ENCODE measurements at places on chromosomes 16 and 17.

DNA sequence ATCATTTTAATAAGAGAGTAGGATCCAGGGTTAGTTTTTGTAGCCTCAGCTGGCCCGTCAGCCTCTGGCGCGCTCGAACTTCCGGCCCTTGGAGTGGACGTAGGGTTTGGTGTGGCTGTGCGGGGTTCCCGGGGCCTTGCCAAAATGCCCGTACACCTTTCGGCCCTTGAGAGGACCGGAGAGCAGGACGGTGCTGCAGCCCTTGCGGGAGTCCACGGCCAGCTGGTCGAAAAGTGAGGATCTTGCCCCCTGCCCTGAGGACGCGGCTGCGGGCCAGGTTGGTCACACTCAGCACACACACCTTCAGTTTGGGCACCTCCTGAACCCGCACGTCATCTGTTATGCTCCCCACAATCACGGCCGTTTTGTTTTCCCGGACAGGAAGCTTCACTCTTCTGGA is 42.2 kb upstream of the CNTNAP4 start:
- DNase-seq, result no peak

DNA sequence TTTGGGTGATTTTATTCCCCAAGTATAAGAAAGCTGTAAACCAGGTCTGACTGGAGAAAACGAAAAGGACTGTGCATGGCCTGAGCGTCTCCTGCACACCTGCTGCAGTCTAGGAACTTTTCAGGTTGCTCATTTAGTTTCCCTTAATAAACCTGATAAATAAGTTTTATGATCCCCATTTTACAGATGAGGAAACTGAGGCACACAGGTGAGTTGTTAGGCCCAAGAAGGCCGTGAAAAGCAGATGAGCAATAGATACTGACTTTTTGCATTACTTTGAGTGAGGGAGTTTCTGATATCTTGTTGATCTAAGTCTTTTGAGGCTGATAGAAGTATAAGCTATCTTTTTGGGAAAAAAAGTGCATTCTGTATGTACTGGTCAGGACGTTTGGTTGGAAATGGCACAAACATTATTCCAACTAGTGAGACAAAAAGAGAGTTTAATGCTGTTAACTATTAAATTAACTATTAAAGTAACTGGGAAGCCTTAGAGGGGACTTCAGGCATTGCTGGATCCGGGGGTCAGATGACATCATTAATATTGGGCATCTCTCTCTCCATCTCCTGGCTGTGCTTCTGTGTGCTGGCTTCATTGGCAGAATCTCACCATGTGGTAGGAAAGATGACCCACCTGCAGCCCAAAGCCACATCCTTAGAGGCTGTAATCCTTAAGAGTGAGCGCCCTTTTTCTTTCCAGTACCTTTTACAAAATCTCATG is 163.4 kb downstream of the CMIP start:
- DNase-seq, result no peak

DNA sequence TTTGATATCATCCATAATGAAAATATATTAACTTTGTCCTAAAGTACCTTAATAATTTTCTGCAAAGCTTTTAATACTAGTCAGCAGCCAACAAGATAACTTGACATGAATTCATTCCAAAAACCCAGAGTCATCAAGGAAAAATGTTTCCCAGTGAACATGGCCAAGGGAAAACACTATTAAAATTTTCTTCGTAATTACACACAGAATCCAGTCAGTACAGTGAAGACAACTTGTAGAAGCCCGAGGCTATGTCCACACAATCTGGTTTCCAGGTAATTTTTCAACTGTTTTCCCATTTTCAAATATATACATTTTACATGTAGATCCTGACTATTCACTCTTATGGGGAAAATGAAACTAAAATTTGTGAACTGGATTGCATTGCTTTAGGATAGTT is 600.9 kb downstream of the CDH8 start:
- no peak for DNase-seq

DNA sequence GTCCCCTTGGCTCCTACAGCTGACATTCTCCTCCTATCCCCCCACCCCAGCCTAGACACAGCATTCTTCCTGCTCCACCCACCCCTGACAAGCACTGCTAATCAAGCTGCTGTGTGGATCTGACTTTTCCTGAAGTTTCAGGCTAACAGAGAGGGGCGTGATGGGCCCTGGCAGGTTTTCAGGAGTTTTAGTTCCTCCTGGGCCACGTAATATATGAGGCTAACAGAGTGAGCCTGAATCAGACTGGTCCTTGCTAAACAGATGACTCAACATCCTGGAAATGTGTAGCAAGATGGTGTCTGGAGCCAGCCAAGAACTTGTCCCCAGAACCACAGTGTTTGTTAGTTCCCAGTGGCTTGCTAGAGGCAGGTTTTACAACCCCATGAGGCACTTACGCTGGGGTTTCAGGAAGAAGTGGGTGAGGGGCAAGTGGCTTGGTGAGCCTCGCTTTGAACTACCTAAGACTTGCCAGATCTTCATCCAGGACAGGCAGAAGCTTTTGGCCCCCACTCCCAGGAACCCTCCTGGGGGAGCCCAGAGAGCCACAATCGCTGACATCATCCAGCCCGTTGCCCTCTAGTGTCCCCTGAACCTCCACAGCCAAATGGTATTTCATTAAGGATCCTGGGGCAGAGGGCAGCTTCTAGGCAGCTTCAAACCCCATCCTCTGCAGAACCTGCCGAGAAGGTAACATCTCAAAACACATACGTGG is 15.9 kb downstream of the TMEM92 start:
- DNase-seq, result no peak

GRCh38 chr17:77320485-77321256 is 179.9 kb downstream of the SEC14L1 start:
- DNase-seq, result no peak

DNA sequence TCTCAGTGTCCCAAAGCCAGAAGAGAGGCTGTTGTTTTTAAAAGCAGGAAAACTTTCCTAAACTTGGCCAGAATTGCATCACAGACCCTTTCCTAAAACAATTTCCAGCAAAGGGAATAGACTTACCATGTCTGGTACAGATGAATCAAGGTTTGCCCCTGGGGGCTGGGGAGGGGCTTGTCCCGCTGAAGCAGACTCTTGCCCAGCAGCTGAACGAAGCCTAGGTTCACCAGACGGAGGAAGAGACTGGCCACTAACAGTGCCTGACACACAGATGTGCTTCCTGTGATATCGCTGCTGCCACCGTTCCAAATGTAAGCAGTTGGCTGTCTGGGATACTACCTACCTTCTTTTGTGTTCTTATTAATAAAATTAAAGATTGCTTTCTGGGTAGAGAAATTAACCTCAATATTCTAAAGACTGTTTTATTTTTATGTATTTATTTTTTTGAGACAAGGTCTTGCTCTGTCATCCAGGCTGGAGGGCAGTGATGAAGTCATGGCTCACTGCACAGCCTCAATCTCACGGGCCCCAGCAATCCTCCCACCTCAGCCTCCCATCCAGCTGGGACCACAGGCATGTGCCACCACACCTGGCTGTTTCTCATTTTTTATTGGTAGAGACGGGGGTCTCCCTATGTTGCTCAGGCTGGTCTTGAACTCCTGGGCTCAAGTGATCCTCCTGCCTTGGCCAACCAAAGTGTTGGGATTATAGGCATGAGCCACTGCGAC is 13.5 kb downstream of the PRCD start:
- no peak for DNase-seq

DNA sequence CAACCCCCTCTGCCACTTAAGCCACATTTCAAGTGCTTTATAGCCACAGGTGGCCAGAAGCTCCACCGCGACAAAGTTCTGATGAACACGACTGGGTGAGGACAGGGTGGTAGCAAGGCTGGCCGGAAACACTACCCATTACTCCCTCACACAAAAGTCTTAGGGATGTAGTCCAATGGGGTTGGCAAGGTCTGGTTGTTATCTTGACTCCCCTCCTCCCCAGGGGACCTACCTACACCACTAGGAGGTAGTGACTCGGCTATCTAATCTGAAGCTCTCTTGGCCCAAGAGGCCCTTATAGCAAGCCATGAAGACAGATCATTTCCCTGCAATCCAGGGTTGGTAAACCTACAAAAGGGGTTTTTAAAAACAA is 8.4 kb downstream of the LITAFD start:
- no peak for DNase-seq

- no peak for DNase-seq
Measured at GRCh38 chr16:69867784-69868560, 83.2 kb upstream of the CLEC18A start.

DNA sequence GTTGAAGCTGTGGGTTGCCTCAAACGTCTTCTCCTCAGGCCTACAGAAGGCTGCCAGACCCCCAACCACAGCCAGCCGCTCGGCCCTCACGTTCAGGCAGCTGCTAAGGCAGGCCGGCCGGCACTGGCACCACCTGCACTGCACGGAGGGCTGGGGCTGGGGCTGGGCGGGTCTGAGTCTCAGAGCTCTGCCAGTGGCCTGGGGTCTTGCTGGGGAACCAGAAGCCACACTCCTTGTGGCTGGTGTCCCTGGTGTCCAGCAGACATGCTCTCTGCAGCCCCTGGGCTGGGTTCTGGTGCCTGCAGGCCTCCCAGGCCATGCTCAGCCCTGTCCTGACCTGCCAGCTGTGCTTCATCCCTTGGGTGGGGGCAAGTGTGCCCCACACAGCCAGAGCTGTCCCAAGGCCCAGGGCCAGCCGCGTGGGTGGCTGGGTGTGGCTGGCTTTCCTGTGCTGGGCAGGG is 42.0 kb downstream of the BAHCC1 start:
- DNase-seq, result no peak

GRCh38 chr16:54411544-54411943 is 125.0 kb upstream of the IRX3 start:
- no peak for DNase-seq

DNA sequence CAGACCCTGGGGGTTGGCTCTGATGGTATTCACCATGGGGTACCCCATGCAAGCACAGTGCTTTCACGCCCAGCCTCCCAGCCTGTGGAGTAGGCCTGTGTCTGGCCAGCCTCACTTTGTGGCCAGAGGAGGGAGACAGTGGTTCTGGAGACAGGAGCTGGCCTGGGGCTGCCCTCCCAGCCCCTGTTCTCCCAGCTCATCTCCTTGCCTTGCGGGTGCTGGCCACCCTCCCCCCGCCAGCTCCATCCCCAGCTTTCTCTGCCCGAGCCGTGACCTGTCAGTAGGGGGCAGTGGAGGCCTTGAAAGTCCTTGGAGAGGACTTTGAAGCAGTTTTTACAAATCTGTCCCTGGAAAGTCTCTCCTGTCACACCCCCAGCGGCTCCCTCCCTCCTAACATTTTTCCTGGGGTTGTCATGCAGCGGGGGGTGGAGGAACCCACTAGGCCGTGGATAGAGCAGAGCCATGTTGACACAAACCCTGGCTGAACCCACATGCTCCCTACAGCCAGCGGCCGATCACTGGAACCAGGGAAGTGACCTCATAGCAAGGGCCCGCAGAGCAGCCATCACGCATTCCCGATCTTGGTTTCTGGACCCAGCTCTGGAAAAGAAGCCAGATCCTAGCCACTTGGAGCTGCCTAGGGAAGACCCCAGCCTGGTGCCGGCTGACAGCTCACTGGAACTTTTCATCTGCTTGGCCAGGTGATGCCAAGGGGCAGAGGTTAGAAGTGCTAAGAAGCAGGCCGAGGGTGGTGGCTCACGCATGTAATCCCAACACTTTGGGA is 289.4 kb downstream of the SEC14L1 start:
- DNase-seq, result peak; percentile 77

GRCh38 chr16:1398351-1398750 is 16.2 kb downstream of the UNKL start:
- no peak for DNase-seq

- no peak for DNase-seq
Measured at GRCh38 chr17:49964769-49965523, 4.0 kb upstream of the DLX4 start.
